ENCODE measurements at places on chromosomes 3 and 15.

- DNase-seq = no peak
Observed at GRCh38 chr15:71290881-71291635, 175.8 kb downstream of the THSD4 start.

GRCh38 chr3:49805897-49806701, 3.0 kb downstream of the INKA1 start:
- no peak for DNase-seq

- DNase-seq = no peak
Observed at GRCh38 chr3:52015438-52016228, 19.9 kb upstream of the RPL29 start.

DNA sequence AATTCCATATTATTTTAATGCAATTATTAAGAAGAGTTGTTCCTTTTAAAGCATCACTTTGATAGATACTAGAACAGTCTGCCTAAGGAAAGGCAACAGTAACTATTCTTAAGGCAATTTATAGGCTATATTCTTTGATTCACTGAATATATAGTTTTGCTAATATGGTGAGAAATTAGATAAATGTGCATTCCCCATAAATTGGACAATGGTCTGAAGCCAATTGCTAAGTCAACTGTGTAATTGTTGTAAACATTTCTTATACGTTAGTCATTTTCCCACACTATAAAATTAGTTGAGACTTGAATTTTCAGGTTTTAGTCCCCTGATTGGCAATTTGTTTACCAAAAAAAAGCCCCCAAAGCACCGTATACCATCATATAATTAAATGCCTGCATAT, 263.0 kb upstream of the NECTIN3 start:
- no peak for DNase-seq

Measured in glomerular endothelial cell (primary cell).